ENCODE measurements at places on chromosomes 6 and 20. TPM values are rescaled to one million over a fixed set of nuclear protein-coding genes. Genes with fewer than 3 reads are reported as not detected.

DNA sequence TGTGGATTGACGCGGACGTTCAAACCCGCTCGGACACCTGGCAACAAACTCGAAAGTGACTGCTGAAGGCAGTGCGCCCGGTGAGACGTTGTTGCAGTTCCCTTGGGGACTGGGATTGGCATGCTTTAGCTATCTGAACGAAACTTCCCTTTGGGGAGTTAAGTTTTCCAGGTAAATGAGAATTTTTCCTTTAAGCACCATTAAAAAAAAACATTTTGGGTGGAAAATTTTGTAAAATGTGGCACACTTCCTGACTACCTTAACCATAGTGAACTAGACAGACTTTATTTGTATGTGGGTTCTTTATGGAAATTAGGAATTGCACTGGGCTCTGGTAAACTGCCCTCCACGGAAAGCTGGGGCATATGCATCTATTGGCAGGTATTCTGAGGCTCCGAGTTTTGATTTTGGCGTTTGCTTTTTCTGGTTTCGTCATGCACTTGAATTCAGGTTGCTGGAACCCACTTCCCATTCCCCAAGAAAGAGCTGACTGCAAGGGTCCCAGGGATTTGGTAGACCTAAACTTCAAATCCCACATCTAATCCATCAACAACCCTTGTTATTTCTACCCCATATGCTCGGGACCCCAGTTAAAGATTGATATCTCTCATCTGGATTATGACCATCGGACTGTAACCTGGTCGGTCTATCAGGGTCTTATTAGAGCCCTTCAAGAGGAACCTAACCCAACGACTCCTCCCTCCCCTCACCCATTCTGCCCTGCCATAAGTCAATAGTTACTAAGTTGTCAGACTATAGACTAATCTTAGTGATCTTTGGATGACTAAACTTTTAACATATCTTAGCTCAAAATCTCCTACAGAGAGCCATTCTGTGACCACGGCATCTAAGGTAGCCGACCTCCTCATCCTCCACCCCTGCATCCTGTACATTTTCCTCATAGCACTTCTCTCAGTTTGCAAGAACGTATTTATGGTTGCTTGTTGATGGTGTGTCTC is 800 bp upstream of the DYNLT1 start:
- DNase-seq: no peak
- H3K27ac ChIP-seq: peak overlapping the region; percentile 99
- H3K36me3 ChIP-seq: peaks cover 8% of the 10 kb centered on the region
- H3K27me3 ChIP-seq: no peaks in the 10 kb centered on the region
- peaks cover 56% of the 10 kb centered on the region for H3K4me1 ChIP-seq

GRCh38 chr20:63754008-63754407 is 14.4 kb downstream of the SLC2A4RG start:
- no peak overlapping the region for H3K4me3 ChIP-seq
- H3K36me3 ChIP-seq: no peaks in the 10 kb centered on the region
- peaks cover 14% of the 10 kb centered on the region for H3K4me1 ChIP-seq
- no peaks in the 10 kb centered on the region for H3K27me3 ChIP-seq

DNA sequence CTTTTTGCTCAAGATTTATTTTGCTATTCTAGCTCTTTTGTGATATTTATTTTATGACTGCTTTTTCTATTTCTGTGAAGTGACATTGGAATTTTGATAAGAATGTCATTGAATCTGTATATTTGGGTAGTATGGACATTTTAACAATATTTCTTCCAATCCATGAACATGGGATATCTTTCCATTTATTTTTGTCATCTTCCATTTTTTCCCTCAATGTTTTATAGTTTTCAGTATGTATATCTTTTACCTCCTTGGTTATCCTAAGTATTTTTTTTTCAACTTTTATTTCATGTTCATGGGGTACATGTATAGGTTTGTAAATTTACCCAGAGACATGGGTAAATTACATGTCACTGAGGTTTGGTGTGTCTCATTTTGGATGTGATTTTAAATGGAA is 74.1 kb upstream of the PREP start:
- peaks cover 2% of the 10 kb centered on the region for H3K4me1 ChIP-seq
- no peak overlapping the region for H3K27ac ChIP-seq
- peaks cover 12% of the 10 kb centered on the region for H3K27me3 ChIP-seq

DNA sequence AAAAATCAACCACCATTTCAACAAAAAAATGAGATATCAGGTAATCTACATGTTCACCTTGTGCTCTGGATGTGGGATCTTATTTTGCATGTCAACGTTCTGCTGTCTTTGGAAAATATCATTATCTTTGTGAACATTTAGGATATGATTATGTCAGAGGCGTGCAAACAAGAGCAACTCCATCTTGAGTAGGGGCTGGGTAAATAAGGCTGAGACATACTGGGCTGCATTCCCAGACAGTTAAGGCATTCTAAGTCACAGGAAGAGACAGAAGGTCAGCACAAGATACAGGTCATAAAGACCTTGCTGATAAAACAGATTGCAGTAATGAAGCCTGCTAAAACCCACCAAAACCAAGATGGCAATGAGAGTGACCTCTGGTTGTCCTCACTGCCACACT is 28.8 kb upstream of the ZBTB24 start:
- peaks cover 14% of the 10 kb centered on the region for H3K4me1 ChIP-seq
- H3K27me3 ChIP-seq: peaks cover 2% of the 10 kb centered on the region
- H3K4me3 ChIP-seq: no peak overlapping the region

DNA sequence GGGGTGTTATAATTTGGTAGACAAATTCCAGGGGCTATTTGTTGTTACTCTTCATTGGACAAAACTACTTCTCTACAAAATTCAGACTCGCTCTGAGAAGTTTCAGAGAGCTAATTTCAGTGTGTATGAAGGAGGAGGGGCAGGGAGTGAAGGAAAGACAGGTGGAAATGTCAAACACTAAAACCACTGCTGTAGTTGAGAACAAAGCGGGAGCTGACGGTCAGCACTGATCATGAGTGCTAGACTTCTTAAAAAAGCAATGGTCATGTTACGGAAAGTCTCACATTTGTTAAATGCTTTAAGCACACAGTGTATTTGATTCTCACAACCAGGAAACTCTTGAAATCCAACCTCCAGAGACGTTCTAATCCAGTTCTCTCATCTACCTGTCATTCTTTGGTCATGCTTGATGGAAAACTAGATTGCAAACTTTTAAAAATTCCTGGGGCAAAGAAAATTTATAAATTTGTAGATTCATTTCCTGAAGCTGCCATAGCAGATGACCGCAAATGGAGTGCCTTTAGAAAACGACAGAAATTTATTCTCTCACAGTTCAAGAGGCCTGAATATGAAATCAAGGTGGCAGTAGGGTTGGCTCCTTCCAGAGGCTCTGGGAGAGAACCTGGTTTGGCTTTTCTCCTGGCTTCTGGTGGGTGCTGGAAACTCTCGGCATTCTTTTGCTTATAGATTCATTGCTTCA is 100.7 kb upstream of the CARMIL1 start:
- H3K27me3 ChIP-seq: no peaks in the 10 kb centered on the region
- H3K4me3 ChIP-seq: no peak overlapping the region
- peaks cover 4% of the 10 kb centered on the region for H3K4me1 ChIP-seq
- H3K27ac ChIP-seq: no peak overlapping the region

- no peaks in the 10 kb centered on the region for H3K27me3 ChIP-seq
- H3K4me1 ChIP-seq: peaks cover 31% of the 10 kb centered on the region
- peak overlapping the region; percentile 99 for H3K27ac ChIP-seq
- peak overlapping the region; percentile 93 for H3K4me3 ChIP-seq
These were observed 121.0 kb downstream of the BCAS1 start for GRCh38 chr20:53949319-53949839.

DNA sequence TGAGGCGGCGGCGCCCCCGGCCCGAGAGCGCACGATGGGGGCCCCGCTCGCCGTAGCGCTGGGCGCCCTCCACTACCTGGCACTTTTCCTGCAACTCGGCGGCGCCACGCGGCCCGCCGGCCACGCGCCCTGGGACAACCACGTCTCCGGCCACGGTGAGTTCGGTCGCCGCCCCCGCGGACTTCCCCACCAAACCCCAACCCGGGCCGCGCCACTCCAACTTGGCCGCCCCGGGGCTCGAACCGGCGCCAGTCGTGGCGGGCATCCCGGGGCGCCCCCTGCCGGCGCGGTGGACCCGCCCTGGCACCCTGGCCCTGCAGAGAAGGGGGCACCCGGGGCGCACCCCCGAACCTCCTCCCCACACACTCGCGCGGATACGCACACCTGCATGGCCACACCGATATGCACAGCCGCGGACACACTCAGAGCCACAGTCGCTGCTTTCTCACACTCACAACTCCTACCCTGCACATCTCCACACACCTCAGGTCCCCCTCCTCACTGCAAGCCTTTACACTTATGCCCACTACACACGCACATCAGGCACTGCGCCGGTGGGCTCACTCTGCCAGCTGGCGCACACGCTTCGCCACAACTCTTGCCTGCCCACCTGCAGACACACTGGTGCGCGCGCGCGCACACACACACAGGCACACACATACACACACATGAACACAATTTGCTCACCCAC is 535 bp downstream of the VSTM2L start:
- peaks cover 7% of the 10 kb centered on the region for H3K36me3 ChIP-seq
- H3K4me1 ChIP-seq: peaks cover 7% of the 10 kb centered on the region
- H3K27me3 ChIP-seq: peaks cover 79% of the 10 kb centered on the region
- DNase-seq: no peak
- H3K4me3 ChIP-seq: peak overlapping the region; percentile 82
- peak overlapping the region; percentile 67 for H3K27ac ChIP-seq

DNA sequence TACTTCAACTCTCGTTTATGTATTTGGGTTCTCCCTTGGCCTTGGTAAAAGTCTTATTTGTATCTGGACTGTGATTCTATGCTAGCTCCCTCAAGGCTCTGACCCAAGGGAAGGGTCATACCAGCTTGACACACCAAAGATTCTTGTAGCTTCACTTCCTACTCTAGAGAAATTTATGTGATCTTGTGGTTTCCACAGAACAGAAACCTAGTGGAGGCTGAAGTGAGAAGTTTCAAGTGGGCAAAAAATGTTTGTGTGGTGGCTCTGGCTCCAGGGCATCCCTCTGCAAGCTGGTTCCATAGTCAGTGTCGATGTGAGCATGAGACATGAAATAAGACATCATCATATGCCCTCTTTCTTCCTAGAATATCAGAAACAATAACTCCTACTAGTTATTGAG is 48.1 kb upstream of the TNFRSF21 start:
- H3K27ac ChIP-seq: no peak overlapping the region
- H3K4me3 ChIP-seq: no peak overlapping the region
- no peaks in the 10 kb centered on the region for H3K4me1 ChIP-seq
- DNase-seq: no peak
- no peaks in the 10 kb centered on the region for H3K36me3 ChIP-seq

- no peaks in the 10 kb centered on the region for H3K27me3 ChIP-seq
- peak overlapping the region; percentile 65 for H3K27ac ChIP-seq
These were observed 39.7 kb downstream of the TAF4 start for GRCh38 chr20:62025832-62026563.

DNA sequence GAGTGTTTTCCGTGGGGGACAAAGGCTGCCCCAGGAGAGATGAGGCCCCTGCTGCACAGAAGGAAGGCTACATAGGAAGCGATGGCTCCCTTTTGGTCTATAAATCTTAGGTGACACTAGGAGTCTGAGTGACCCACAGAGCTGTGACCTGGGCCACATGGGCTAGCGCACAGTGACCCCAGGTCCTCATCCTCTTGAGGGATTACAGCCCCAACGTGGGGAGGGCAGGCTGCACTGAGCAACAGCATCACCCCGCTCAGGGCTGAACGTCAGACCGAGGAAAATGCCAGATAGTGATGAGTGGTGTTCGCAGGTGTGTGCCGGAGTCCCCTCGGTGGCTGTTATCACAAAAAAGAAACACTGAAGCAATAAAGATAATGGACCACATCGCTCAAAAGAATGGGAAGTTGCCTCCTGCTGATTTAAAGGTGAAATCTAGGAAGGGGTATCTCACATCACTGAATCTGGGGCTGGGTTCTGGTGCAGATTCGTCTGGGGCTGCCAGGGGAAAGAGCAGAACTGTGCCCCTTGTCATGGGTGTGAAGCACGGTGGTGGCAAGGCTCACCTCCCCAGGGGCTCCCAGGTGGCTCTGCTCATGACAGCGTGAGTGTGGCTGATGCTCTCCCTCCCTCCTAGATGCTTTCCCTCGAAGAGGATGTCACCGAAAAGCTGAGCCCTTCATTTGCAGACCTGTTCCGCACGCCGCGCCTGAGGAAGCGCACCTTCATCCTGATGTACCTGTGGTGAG is 14.5 kb downstream of the SLC22A1 start:
- H3K4me3 ChIP-seq: no peak overlapping the region
- H3K27me3 ChIP-seq: peaks cover 7% of the 10 kb centered on the region
- no peak for DNase-seq
- peaks cover 3% of the 10 kb centered on the region for H3K36me3 ChIP-seq
- no peak overlapping the region for H3K27ac ChIP-seq

The PTCRA gene
- 1.8 TPM for total RNA-seq

The PPIL6 gene
- 1.6 TPM for total RNA-seq

GRCh38 chr20:52150440-52151258 is 40.9 kb downstream of the ZFP64 start:
- H3K36me3 ChIP-seq: peaks cover 2% of the 10 kb centered on the region
- no peaks in the 10 kb centered on the region for H3K27me3 ChIP-seq
- H3K4me3 ChIP-seq: no peak overlapping the region
- H3K27ac ChIP-seq: no peak overlapping the region
- peaks cover 3% of the 10 kb centered on the region for H3K4me1 ChIP-seq

DNA sequence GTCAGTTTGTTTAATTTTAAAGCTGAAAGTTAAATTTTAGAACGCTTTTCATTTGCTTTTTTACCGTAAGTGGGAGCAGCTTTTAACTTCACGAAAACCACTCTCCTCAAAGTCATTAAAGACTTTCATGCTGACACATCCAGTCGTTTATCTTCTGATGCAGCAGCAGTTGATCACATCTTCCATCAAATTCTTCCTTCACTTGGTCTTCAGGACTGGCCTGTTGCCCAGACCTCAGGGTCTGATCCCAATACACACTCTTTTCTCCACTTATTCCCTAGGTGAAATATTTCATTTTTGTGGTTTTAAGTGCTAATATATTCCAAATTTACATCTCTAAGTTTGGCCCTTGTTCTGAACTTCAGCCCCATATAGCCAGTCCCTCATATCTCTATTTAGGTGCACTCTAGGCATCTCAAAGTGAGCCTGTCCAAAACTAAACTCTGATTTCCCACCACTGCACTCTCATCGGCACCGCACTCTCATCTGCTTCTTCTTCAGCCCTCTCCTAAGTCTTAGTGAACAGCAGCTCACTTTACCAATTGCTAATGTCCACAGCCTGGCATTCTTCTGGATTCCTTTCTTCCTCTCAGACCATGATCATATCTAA is 20.4 kb downstream of the AFDN start:
- no peak for DNase-seq
- H3K27ac ChIP-seq: no peak overlapping the region

GRCh38 chr6:161360520-161360919 is 86.7 kb upstream of the AGPAT4 start:
- DNase-seq: no peak
- peaks cover 4% of the 10 kb centered on the region for H3K4me1 ChIP-seq
- no peak overlapping the region for H3K27ac ChIP-seq
- H3K4me3 ChIP-seq: no peak overlapping the region

The GUCA1A gene
- total RNA-seq: not detected

The SOX12 gene
- total RNA-seq: 8.3 TPM

Measured in T-helper 17 cell (primary cell).